ENCODE measurements at places on chromosomes 5 and 9.

GRCh38 chr5:150788977-150789376 lies 10.4 kb downstream of the SMIM3 start:
- DNase-seq = no peak

DNA sequence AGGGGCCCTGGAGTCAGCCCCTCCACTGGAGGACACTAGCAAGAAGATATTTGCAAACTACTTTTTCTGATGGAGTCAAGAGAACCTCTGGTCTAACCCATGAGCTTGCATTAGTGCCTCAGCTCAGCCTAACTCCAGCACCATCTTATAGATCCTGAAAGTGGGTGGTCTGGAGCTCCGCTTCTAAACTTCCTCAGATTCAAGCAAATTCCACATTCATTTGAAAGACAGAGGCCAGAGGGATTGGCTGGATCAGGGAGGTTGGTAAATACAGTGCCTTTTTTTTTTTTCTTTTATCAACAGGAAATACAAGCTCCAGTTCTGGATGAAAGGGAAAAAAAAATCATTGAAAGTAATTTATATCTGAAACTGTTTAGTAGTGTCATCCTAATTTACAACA lies 99.9 kb downstream of the ENC1 start:
- no peak for DNase-seq

GRCh38 chr5:96348536-96348935 lies 84.5 kb downstream of the PCSK1 start:
- DNase-seq = no peak

- no peak for DNase-seq
Measured at GRCh38 chr9:98709968-98710965, 1.5 kb upstream of the GABBR2 start.

- peak; percentile 76 for DNase-seq
Measured at GRCh38 chr5:142491270-142491669, 166.4 kb upstream of the SPRY4 start.

DNA sequence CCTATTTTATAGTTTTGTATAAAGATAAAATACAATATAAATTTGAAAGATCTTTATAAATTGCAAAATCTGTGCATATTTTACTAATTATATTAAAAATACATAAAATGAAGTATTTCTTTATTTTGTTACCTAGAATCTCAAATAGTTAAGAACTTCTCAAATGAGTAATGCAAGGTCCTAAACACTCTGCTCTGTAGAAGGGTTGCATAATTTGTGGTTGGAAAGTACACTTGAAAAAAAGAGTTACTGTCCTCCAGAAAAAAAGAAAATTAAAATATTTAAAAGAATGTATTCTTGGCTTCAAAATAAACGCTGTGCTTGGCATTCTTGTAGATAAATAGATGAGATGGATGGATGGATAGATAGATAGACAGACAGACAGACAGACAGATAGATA lies 428.8 kb upstream of the CDH6 start:
- DNase-seq = no peak

GRCh38 chr9:6673326-6674025 lies 27.9 kb upstream of the GLDC start:
- DNase-seq = no peak

DNA sequence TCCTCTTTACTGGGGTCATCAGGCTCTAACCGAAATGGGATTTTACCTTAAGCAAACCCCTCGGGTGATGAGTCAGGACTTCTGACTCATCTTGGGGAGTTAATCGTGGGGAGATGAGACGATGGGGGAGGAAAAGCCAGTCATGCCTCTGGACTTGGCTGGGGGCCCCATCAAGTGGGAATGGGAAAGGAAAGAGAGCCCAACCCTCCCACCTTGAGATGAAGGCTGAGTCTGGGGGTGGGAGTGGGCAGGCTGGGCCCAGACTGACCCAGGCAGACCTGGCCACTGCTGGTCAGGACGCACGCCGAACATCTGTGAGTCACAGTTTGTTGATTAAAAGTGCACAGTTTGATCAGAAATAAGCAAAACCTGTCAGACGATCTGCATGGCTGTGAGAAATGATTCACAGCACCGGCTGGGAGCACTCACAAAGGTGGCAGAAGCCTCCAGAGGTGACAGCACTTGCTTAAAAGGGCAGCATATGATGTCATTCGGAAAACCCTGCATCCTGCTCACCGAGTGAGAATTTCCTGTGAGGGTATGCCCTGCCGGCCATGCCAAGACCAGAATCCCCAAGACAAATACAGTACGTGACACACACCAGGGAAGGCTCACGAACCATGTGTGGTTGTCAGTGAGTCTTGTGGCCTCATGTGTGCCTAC lies 50.0 kb upstream of the SLC25A51 start:
- DNase-seq = no peak

DNA sequence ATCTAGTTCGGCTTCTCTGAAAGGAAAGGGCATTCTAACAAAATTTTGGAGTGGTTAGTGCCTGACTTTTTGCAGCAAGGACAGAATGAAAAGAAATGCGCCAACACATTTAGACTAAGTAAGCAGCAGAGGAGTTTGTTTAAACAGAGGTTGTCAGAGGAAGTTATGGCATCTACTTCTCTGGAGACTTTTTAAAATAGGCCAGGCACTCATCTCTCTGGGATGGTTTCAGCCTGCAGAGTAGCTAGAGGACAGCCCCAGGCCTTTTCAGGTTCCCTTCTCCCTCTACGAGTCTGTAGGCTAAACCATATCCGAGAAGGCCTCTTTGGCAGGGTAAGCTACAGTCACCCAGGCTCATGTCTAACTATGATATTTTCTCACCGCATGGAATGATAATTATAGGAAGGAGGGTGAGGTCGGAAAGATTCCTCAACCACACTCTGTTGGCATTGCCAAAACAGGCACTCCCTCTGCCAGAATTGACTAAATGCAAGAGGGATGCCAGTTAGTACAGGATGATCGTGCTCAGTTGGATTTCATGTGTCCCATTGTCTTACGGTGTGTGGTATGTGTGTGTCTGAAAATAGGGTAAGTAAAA lies 1.4 kb upstream of the CTXN3 start:
- no peak for DNase-seq

DNA sequence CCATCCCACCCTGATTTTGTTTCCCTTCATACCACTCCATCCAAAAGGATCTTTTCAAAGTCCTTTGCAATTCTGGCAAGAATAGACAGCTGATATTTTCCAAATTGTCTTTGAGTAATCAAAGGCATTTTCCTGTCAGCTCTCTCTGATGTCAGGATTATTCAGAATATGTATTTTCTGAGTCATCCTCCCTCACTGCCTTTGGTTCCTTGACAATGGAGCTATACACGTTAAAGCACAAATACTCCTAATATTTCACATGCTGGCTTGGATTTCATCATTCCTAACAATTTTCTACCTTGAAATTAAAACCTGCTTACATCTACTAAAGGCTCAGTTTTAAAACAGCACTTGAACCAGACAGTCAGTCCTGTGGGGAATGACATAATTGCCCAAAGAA lies 379.4 kb downstream of the GADD45G start:
- DNase-seq = no peak

- peak; percentile 48 for DNase-seq
Measured at GRCh38 chr5:152142840-152143469, 218.3 kb upstream of the GLRA1 start.

DNA sequence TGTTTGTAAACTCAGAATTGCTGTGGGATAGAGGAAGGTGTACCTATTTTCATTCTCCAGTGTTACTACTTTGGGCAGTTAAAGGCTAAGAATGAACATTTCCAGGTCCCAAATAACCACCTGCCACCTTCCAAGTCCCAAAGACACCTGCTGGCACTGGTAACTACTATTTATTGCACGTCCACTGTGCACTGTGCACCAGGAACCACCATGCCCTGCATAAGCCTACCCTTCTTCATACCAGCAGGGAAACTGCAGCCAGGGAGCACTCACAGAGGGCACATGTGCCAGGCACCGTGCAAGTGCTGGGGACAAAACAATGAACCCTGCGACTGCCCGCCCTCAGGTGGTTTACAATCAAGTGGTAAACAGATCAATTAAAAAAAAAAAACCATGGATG lies 34.9 kb downstream of the RAPGEF1 start:
- DNase-seq = no peak

GRCh38 chr5:92308679-92309078 lies 925.6 kb upstream of the ARRDC3 start:
- no peak for DNase-seq

GRCh38 chr9:129283705-129284606 lies 105.9 kb upstream of the IER5L start:
- no peak for DNase-seq

- DNase-seq = no peak
Measured at GRCh38 chr5:151141535-151141934, 16.0 kb downstream of the ANXA6 start.

GRCh38 chr5:154993461-154993860 lies 20.1 kb upstream of the KIF4B start:
- DNase-seq = no peak

DNA sequence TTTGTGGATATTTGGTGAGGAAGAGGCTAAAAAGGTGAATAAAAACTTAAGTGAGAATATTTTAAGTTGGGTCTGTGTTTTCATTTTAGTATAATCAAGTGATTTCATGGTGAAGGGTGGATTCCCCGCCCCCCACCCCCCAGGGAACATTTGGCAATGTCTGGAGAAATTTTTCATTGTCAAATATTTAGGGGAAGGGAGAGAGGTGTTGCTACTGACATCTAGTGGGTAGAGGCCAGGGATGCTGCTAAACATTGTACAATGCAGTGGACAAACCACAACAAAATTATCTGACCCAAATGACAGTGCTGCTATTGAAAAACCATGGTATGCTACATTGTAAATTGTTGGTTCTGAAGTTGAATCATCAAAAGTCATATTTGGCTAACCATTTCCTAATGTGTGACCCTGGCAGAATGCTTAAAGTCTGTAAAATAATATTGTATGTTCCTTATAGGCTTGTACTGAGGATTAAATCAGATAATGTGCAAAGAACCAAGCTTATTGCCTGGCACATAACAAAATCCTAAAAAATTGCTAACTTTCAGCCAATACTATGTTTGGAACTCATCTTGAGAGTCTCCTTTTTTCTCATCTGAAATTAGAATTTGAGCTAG lies 5.6 kb downstream of the C5orf24 start:
- no peak for DNase-seq

GRCh38 chr9:115058684-115059315 lies 59.2 kb downstream of the TNC start:
- DNase-seq = no peak

GRCh38 chr5:61493973-61494372 lies 161.9 kb downstream of the ZSWIM6 start:
- no peak for DNase-seq

- DNase-seq = no peak
Measured at GRCh38 chr5:167634432-167634831, 657.0 kb upstream of the WWC1 start.

DNA sequence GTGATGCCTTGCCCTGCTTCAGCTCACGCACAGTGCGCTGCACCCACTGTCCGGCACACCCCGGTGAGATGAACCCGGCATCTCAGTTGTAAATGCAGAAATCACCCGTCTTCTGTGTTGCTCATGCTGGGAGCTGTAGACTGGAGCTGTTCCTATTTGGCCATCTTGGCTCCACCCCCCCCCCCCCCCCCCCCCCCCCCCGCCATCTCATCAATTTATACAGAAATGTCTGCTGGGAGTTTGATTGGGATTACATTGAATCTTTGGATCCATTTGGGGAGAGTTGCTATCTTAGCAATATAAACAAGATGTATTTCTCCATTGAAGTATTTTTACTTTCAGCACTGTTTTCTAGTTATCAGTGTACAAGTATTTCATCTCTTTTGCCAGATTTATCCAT lies 55.2 kb downstream of the RIC1 start:
- no peak for DNase-seq

- DNase-seq = no peak
Measured at GRCh38 chr5:56288873-56289601, 55.9 kb upstream of the ANKRD55 start.

- DNase-seq = peak; percentile 20
Measured at GRCh38 chr9:12640016-12640587, 53.1 kb upstream of the TYRP1 start.

DNA sequence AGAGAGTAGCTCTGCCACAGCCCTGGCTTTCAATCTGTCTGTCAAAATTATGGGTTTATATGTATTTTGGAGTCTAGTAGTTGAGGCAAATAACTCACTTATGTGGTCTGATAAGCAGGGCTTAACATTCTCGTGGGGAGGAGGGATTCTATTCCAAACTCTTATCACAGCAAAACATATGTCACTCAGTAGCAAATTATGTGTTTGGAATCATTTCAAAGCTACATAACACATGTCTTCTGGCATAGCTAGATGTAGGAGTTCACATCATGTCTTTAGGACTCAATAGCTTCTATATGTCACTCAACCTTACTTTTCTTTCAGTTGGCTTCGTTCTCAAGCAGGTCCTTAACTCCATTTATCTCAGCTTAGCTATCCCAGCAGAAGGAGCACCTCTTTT lies 144.5 kb upstream of the SEMA6A start:
- DNase-seq = no peak

GRCh38 chr5:73129143-73129542 lies 8.8 kb downstream of the TMEM171 start:
- DNase-seq = no peak

DNA sequence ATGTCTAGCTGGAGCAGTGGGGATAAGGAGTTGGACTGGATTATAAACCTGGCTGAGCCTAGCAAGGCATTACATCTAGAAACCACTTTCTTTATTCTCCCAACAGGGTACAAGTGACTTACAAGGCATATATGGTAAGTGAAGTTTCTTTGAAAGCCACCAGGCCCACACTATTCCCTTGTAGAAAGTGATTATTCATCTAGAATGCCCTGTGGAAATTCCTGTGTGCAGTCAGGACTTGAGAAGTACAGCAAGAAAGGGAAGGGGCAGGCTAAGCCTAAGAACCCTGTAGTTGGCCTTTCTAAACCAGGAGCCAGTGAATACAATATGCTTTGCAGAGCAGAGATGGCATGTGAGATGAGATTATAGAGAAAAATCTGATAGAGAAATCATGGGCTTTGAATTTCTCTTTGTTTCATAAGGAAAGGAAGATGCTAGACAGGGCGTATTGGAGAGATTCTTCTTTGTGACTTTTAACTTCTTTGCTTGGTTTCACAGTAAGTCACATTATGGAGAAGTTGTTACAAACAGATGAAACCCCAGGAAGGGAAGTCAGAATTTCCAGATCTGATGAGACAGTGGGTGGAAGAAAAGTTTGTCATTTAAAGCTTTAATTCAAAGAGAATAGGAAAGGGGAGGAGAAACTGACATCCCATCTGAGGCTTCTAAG lies 321.7 kb downstream of the NDUFS4 start:
- DNase-seq = no peak

GRCh38 chr5:138632900-138633489 lies 57.8 kb upstream of the HSPA9 start:
- DNase-seq = peak; percentile 83

DNA sequence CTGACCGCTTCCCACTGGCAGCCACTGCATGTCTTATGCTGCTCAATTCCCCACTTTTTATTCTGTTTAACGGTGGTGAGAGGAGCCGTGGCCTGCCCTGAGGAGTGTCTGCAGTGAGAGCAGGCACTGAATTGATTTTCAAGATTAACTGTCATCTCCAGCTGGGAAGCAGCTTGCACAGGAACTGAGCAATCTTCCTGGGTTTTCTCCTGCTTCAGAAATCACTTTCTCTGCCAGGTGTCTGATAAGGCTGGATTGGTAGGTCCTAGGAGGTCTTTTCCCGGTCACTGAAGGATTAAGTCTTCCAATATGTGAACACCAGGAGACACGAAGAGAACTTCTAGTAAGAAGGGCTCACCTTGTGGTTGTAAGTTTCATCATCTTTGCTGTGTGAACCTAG lies 181.1 kb upstream of the RAD23B start:
- no peak for DNase-seq

GRCh38 chr9:123472862-123473614 lies 117.0 kb downstream of the CRB2 start:
- DNase-seq = peak; percentile 31

GRCh38 chr5:104412649-104413240 lies 850.2 kb upstream of the NUDT12 start:
- DNase-seq = peak; percentile 11
